ENCODE measurements at places on chromosomes 16 and 17.

DNA sequence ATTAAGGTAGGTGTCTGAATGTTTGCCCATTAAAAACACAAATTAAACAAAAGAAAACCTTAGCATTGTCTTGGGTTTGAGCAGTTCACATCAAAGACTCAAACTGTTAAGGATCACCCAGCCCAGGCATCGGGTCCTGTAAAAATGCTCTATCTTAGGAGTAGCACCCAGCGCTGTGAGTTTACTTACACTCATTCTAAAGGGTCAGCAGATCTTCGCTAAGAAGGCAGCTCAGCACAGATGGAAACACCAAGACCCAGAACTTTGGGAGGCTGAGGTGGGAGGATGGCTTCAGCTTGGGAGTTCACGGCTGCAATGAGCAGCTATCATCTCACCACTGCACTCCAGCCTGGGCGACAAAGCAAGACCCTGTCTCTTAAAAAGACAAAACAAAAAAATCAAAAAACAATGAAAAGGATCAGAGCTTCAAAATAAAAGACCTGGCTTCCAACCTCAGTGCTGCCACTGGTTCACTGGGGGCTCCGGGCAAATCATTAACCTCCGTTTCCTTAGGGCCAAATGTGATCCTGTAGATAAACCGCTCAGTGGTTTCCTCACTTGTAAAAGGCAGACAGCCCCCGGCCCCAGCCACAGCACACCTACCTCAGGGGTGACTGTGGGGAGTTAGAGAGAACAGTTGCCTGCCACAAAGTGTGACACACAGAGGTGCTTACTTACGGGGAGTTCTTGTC, 11.1 kb downstream of the COG1 start:
- no peak for DNase-seq

DNA sequence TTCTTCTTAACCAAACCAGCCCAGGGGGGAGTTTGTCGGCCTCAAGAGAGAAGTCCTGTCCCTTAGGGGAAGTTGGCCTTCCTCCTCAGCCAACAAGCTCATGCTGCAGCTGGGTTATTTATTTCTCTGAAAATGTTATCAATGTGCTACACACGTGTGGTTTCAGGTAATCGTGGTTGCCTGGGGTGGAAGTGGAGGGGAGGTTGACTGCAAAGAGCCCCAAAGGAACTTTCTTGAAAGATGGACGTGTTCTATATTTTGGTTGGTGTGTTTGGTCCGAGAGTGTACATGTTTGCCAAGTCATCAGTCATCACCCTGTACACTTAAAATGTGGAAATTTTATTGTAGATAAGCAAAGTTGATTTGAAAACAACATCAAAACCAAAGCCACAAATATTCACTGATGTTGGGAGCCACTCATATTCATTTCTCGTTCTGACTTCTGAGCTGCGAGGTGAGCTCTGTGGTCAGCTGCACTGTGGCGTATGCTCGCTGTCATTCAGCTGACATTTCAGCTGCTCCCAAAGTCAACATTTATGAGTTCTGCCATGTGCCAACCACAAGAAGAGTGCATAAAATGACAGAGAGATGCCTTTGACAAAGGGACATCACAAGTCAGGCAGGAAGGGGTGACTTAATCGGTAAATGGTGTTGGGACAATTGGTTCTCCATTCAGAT, 26.5 kb upstream of the ADGRG1 start:
- DNase-seq: no peak

GRCh38 chr16:49513040-49513439, 139.4 kb downstream of the C16orf78 start:
- no peak for DNase-seq

- DNase-seq: no peak
These were observed 11.4 kb downstream of the MYLK3 start for GRCh38 chr16:46736695-46737094.

DNA sequence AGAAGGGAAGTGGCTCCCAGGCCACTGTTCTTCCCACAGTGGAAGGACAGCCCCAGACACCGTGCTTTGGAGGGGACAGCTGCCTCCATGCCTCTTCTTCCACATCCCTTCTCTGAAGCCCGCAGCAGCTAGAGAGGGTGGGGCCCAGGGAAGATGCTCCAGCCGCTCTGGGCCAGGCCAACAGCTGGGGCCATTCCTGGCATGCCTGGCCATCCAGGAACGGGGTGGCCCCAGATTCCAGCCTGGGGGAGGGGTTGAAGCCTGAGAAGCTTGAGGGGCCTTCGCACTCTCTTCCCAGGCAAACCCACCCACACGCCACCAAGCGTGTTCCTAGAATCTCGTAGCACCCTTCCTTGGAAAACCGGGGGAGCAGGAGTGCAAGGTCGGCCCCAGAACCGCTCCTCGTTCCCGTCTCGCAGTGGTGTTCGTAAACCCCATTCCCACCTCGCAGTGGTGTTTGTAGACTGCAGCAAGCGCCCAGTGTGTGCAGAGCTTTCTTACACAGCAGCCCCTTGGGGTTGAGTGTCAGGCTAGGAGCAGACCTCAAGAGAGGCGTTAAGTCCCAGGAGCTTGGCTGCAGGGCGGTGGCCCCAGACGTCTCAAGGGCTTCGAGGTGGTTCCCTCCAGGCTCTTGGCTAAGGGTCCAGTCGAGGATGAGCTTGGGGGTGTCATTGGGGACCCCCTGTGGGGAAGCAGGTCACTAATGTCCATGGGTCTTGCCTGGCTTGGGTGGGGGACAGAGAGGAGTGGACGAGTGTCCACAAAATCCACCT, 2.7 kb downstream of the CDH15 start:
- DNase-seq: no peak

DNA sequence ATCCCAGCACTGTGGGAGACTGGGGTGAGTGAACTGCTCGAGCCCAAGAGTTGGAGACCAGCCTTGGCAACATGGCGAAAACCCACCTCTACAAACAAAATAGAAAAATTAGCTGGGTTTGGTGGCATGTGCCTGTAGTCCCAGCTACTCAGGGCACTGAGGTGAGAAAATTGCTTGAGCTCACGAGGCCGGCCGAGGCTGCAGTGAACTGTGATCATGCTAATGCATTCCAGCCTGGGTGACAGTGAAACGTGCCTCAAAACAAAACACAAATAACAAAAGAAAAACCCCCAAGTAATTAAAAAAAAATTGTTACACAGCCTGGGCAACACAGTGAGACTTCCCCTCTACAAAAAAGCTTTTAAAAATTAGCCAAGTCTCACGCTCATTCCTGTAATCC, 5.0 kb downstream of the CCDC47 start:
- no peak for DNase-seq

DNA sequence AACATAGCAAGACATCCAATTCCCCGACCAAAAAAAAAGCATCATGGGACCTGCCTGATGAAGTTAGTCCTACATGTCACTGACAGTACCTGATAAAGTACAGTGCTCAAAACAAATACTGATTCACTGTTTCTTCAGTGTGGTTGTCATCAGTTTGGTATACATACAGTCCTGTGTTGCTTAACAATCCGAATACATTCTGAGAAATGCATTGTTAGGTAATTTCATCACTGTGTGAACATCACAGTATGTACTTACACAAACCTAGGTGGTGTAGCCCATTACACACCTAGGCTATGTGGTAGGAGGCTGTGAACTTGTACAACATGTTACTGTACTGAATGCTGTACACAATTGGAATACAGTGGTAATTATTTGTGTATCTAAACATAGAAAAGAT, 19.0 kb upstream of the FA2H start:
- no peak for DNase-seq

GRCh38 chr17:1945621-1946020, 79.5 kb downstream of the RTN4RL1 start:
- DNase-seq: no peak

DNA sequence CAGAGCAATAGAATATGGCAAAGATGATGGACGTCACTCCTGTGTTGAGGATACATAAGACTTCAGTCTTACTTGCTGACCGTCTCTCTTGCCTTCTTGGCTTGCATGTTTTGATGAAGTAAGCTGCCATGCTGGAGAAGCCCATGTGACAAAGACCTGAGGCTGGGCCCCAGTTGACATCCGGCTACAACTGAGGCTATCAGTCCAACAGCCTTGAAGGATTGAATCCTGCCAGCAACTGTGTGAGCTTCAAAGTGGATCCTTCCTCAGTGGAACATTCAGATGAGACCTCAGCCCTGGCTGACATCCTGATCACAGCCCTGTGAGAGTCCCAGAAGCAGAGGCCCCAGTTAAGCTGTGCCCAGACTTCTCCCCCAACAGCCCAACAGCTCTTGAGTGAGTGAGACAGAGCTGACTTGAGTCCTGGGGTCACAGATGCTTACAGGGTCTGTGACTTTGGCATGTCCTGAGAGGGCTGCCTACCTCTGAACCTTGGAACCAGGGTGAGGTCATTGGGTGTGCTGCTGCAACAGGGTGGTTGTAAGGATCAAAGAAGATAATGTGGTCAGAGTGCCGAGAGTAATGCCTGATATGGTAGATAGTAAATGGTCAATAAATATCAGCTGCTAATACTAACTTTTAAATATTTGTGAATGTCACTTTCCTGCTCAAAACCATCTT, 2.4 kb upstream of the BRD7 start:
- no peak for DNase-seq

DNA sequence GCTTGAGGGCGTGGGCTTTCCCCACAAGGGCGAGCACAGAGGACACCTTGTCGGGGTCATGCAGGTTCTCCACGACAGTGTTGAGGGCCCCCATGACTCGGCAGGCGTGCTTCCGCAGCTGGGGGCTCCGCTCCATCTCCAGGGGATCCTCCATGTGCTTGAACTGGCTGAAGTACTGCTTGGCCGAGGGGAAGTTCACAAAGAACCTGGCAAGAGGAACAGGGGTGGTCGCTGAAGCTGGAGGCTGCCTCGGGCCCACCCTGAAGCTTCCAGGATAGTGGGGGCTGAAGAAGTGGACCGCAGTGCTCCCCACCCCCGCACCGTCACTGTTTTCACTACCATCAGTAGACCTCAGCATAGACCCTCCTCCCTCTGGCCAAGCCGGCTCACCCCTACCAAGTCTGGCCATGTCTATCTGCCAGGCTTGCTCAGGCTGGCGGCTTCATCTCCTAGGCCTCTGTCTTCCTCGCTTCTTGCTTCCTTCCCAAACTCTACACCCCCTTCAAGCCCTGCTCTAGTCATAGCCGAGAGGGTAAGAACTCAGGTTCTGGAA, 5.9 kb downstream of the CYGB start:
- DNase-seq: no peak

- no peak for DNase-seq
These were observed 56.9 kb upstream of the BRD7 start for GRCh38 chr16:50425648-50426047.

- no peak for DNase-seq
These were observed 52.2 kb downstream of the TRARG1 start for GRCh38 chr17:1331708-1332107.

DNA sequence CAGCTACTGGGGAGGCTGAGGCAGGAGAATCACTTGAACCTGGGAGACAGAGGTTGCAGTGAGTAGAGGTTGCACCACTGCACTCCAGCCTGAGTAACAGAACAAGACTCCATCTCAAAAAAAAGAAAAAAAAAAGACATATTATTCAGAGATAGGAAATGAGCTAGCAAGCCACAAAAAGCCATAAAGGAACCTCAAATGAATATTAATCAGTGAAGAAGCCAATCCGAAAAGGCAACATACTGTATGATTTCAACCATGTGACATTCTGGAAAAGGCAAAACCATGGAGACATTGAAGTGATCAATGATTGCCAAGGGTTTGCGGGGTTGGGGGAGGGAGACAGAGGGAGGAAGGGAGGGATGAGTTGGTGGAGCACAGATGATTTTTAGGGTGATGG, 8.4 kb upstream of the EXOC7 start:
- DNase-seq: no peak

- DNase-seq: no peak
These were observed 10.9 kb downstream of the HAPSTR1 start for GRCh38 chr16:9102379-9102778.

DNA sequence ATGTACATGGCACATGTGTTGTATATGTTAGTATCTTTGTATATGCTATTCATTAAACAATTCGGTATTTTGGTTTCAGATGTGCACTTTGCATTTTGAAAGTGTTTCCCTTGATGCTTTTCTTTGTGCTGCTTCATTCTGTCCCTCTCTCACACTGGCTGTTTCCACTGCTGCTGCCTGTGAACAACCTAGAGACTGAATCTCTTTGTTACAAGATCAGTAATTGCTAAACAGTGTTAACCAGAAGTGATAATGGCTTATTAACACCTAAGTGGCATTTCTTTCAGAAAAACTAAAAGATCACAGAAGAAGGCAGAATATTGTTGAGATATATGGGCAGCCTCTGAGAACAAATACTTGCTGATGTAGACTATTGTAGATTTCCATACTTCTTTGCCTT, 84.7 kb downstream of the KIF2B start:
- DNase-seq: no peak

DNA sequence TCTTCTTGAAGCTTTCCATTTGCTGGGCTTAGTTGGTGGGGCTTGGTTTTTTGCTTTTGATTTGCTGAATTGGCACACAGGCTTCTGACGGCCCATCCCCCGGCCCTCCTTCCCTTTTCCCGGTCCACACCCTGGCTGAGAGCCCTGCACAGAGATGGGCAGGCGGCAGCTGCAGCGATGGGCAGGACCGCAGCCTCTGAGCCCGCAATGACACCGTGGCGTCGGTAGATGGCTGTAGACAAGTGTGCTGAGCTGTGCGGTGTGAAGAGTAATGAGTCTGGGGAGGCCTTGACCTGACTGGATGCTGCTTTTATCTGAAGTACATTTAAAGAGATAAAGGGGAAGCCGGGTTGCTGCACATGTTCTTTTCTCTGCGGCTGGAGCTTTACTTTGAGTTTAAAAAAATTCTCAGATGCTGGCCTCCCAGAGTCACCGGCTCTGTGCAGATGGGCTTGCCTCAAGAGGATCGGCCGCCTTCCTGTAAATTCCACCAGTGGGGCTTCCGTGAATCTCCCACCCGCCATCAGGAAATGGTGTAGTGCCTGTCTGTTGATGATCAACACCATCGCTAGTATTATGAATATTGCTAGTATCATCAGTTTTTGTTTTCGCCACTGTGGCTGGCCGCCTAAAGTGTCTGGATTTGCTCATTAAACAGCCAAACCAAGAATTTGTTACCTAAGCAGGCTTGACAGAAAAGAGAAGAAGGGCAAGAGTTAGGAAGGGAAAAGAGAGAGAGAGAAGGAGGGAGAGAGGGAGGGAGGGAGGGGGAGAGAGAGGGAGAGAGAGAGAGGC, 245.6 kb upstream of the RBFOX1 start:
- DNase-seq: no peak

- no peak for DNase-seq
These were observed 31.5 kb upstream of the FOXF1 start for GRCh38 chr16:86478779-86479178.

DNA sequence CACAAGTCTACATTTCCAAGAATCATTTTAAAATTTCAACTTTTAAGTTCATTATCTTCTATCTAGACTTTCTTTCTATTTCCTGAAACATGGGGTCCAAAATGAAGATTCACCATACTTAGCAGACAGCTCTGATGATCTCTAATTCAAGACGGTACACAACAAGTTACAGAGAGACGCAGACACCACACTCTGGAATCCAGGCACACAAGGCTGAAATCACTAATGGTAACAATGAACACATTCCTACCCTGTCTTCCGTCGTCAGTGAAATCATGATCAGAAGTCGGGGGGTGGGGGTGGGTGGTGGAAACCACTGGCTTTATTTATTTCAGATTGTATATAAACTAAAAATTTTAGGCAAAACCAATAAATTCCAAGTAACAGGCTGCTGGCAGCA, 78.5 kb downstream of the ITFG1 start:
- no peak for DNase-seq
